Hepatic stellate cell (primary cell): ENCODE measurements at places on chromosomes 1 and 21.
A peak's percentile ranks its signal among the peaks of the same experiment; 100 is the strongest.

- DNase-seq, result peak; percentile 26
Observed at GRCh38 chr1:243325305-243325890, 69.6 kb downstream of the SDCCAG8 start.

DNA sequence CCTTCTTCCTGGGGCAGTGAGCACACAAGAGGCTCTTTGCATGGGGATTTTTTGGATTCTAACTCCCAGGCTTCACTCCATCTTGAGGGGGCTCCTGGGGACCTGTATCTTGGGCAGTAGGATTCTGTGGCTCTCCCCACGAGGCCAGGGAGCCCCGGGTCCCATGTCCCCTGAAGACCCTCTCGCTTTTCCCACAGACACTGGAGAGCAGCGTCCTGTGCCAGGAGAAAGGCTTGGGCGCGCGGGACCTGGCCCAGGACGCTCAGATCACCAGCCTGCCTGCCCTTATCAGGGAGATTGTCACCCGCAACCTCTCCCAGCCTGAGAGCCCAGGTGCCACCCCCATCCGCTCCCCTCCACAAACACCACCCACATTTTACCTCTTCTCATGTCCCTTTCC is 735 bp downstream of the CROCC start:
- no peak for DNase-seq

- no peak for DNase-seq
Observed at GRCh38 chr1:202416641-202417040, 68.1 kb downstream of the PPP1R12B start.

GRCh38 chr1:167462341-167462740 is 56.0 kb downstream of the CD247 start:
- DNase-seq, result no peak

- DNase-seq, result no peak
Observed at GRCh38 chr1:219927298-219927955, 930 bp downstream of the SLC30A10 start.

GRCh38 chr1:37656881-37657280 is 22.2 kb upstream of the RSPO1 start:
- DNase-seq, result no peak

- DNase-seq, result peak; percentile 58
Observed at GRCh38 chr1:44924835-44925464, 61.4 kb downstream of the EIF2B3 start.

GRCh38 chr1:119771016-119771415 is 2.3 kb upstream of the HMGCS2 start:
- DNase-seq, result no peak

DNA sequence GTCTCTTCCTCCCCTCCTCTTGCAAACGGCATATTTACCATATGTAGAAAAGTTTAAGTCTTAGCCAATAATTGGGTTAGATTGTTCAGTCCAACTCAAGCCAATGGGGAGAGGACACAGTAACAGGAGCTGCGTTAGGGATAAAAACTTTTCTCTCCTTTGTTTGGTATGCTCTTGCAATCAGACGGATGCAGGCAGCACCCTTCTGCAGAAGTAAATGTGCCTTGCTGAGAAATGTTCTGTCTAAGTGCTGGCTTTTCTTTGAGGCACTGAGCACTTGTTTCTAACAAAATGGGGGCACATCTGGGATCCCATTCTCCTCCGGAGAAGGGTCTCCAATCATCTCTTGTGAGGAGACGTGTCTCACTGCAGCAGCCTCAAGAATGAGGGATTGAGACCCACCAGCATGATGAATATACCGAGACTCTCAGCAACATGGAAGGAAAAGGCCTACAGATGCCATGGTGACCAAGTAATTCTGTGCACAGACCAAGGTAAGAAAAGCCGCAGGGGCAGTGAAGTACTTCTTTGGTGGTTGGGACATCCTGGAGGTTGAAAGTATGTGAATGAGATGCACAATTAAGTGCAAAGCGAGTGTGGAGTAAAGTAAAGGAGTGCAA is 20.7 kb upstream of the GNG4 start:
- DNase-seq, result no peak

- peak; percentile 35 for DNase-seq
Observed at GRCh38 chr1:117828201-117828600, 101.2 kb downstream of the GDAP2 start.

- DNase-seq, result no peak
Observed at GRCh38 chr1:216111842-216112241, 311.4 kb downstream of the USH2A start.

DNA sequence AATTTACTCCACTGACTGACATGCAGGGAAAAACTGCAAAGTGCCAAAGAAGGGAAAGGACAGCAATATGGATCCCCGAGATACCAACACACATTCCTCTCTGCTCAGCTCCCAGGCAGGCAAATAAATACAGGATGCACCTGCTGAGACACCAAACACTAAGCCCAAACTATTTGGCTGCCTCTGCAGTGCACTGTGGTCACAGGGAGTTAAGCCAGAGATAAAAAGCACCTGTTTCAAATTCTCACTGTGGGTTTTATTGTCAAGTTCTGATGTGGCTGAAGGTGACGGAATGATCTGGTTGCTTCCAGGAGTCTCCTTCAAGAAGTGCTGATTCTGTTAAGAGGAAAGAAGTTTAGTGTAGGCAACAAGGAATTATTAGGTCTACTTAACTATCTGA is 17.7 kb downstream of the TEX38 start:
- DNase-seq, result no peak

DNA sequence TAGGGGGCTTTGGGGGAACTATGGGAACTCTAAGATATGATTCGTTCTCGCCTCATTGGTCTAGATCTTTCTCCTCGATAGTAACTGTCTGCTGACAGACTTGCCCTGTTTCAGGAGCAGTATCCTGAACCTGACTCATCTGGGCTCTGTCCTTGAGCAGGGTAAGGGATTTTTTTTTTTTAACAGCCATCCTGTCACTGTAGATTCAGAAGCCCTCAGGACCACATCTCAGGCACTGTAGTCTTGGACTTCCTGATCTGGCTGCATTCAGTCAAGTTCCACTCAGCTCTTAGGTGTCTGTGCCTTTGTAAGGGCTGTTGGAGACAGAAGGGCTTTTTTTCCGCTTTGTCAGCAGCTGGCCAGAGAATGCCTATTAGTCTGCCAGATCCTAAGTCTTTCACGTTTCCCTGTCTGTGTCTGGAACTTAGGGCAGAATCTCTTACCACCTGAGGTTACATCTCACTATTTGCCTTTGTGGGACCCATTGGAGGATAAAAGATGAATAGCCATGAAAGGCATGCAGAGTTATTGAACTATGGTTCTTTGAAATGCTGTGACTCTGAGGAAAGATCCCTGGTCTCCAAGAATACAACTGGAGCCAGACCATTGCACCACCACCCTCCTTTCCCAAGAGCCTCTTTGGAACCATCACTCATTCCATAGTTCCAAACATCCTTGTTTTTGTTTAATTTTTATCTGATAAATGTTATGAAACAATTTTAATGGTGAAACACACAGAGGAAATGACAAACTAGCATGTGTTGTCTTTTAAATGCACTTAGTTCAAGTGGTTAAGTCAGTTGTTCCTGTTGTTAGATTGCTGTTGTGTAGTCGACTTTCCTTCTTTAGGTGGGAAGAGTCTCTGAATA is 49.7 kb upstream of the MACF1 start:
- peak; percentile 49 for DNase-seq

DNA sequence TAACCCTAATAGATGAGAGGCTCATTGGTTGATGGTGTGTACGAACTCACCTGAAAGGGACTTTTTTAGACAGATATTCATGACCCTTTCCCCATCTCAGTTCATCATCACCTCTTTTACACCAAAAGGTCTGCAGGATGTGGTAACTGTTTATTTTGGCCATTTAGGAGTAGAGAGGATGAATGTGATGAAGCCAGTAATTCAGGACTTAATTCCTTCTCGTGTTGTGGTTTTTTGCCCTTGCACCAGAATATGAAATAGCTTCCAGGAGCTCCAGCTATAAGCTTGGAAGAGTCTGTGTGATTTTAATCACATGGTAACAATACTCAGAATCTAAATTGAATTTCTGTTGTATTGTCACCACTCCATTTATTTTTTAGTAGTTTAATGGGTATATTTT is 189.4 kb upstream of the KCTD3 start:
- no peak for DNase-seq
